Activated T-cell treated with anti-CD3 and anti-CD28 coated beads for 1 hour (primary cell): ENCODE measurements at places on chromosomes 6 and 20.

GRCh38 chr6:163367497-163368183 is 46.9 kb upstream of the QKI start:
- DNase-seq = no peak

DNA sequence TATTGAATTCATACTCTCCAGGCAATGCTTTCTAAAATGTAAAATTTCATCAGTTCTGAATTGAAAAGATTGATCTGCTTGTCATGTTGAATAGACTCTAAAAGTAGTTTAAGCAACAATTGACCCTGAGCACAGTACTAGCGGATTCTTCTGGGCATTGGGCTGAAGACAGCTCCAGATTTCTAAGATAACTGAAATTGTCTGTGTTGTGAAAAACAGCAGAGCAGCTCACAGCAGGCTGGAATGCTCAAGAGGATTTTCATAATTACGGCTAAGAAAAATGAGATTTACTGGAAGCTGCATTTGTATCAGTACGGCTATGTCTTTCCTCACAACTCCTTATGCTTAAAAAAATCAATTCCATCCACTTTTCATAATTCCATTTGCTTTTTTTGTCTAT is 373.7 kb downstream of the HACE1 start:
- no peak for DNase-seq

DNA sequence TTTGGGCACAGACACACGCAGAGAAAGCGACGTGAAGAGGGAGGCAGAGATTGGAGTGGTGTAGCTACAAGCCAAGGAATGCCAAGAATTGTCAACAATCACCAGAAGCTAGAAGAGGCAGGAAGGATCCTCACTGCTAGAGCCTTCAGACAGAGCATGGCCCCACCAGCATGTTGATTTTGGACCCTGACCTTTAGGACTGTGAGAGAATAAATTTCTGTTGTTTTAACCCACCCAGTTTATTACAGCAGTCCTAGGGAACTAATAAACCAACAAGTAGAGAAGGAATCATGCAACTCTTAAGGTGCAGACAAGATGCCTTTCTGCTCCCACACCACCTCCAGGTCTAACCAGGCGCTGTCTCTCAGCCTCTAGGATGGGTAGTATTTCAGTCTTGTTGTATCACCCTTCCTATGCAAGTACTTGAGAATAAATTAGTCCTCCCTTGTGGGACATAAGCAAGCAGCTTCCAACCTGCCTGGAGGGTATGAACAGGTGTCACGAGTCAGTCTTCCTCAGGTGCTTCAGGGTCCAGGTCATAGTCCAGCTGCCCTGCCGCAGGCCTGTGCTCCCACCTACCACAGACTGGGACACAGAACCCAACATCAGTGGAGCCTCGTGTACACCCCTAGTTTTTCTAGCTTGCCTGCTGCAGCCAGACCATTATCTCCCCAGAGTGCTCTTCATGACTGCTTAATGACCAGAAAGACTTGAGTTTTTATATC is 46.4 kb upstream of the CCN2 start:
- no peak for DNase-seq

DNA sequence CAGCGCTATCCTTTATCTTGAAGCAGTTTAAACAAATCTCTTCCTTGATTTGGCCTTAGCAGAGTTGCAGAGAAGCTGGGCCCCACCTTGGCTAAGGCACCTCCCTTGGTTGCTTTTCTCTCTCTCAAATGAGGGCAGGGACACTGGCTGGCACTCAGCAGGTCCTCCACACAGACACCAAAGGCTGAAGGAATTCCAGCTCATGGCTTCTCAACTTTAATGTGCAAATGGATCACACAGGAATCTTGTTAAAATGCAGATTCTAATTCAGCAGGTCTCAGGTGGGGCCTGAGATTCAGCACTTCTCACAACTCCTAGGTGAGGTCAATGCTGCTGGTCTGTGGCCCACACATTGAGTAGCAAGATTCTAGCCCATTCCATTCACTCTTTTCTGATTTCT is 25.7 kb downstream of the RIMS4 start:
- DNase-seq = no peak

- no peak for DNase-seq
Measured at GRCh38 chr6:19301980-19302379, 535.2 kb upstream of the ID4 start.

- DNase-seq = no peak
Measured at GRCh38 chr6:43821101-43821886, 51.3 kb downstream of the VEGFA start.

DNA sequence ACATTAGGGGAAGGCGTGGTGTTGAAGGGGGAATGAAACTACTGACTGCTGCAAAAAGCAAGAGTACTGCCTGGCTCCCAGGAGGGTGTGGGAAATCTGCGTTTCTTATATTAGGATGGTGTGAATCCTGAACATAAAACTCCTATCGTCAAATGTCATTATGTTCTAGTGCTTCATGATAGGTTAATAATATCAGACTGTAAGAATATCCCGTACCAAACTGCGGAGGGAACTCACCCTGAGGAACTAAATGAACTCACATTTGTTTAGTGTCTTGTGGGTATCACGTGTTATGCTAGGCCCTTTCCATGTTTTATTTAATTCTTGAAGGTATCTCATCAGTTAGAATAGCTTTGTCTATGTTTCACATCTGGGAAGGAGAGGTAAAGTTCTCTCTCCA is 610.7 kb downstream of the QKI start:
- DNase-seq = no peak

DNA sequence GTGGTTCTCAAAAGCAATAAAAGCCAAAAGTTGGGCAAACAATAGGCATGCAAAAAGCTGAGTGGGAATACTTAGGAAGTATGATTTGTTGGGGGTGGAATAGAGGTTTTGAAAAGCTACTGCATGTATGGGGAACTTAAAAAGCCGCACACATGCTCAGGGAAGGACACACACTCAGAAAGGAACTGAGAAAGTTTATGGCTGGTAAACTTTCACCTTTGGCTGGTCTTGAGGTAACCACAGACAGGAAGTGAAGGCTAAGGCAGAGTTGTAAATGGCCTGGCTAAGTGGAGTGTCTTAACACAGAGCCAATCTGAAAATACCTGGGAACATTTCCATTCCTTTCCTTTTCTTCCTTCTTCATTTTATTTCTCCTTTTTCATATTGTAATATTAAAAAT is 134.5 kb upstream of the EXOC2 start:
- no peak for DNase-seq

DNA sequence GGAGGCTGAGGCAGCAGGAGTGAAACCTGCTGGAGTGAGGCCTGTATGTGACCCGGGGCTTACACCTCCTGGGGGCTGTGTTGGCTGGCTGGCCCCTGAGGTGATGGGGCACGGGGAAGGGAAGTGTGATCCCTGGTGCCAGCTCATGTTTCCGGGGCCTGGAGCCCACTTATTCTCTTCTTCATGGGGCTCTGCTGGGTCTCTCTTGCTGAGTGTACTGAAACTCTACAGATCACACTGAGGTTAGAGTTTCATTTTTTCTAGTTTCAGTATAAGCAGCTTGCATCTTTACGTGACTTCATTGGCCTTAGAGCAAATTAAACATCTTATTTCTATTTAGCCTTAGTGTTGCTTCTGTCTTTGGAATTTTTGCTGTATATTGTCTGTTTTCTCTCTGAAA is 96.2 kb downstream of the ANKS1A start:
- no peak for DNase-seq

GRCh38 chr6:46170357-46171289 is at the start of gene ENPP5:
TSS of gene ENPP5 (minus strand) at chr6:46170980. CDS start at chr6:46168262, 2,718 bp downstream.
- peak; percentile 45 for DNase-seq

DNA sequence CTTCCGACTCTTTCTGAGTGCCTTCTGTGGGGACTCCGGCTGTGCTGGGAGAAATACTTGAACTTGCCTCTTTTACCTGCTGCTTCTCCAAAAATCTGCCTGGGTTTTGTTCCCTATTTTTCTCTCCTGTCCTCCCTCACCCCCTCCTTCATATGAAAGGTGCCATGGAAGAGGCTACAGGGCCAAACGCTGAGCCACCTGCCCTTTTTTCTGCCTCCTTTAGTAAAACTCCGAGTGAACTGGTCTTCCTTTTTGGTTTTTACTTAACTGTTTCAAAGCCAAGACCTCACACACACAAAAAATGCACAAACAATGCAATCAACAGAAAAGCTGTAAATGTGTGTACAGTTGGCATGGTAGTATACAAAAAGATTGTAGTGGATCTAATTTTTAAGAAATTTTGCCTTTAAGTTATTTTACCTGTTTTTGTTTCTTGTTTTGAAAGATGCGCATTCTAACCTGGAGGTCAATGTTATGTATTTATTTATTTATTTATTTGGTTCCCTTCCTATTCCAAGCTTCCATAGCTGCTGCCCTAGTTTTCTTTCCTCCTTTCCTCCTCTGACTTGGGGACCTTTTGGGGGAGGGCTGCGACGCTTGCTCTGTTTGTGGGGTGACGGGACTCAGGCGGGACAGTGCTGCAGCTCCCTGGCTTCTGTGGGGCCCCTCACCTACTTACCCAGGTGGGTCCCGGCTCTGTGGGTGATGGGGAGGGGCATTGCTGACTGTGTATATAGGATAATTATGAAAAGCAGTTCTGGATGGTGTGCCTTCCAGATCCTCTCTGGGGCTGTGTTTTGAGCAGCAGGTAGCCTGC is 4.8 kb downstream of the PIM1 start:
- no peak for DNase-seq

DNA sequence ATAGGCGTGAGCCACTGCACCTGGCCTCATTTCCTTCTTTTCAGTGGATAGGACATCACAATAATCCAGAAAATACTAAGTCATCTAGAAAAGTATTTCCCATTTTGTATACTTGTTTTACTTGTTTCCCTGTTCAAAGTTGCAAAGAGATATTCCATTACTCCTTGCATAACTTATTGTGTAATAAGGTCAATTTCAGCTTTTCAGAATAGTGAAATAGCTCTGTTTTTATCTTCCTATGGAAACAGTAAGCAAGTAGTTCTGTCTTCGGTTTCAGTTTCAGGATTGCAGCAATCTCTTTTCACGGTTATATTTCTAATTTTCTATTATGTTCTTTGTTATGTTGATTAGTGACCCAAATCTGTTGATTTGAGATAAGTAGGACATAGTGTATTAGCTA is 6.0 kb downstream of the STX11 start:
- no peak for DNase-seq

DNA sequence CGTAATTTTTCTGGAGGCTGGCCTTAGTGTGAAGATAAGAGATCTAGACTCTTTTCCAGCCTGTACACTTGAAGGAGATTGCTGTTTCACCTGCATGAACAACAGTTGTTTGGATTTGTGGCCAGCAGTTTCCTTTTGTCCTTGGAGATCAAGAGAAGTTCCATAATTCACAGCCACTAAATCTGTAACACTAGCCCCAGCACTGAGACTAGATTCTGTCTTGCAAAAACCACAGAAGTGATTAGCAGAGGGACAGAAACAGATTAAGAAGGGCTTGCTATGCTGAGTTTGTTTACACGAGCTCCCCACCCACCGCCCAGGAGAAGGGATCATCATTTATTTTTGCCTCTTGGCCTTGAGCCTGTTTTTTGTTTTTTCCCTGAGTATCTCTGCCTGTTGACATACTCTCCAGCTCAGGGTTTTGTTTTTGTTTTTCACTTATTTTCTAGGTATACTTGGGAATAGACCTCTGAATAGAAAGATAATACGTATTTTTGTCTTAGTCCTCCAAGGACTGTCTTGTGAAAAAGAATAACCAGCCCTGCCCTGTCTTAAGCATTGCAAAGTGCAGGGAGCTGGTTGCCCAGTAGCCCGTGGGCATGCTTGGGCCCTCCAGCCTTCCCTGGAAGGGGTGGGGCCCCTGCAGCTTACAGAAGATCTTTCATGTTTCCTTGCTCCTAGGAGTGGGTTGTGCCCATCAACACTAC is 93.1 kb upstream of the SOX4 start:
- no peak for DNase-seq

GRCh38 chr6:82144852-82145340 is 102.6 kb downstream of the IBTK start:
- no peak for DNase-seq
